ENCODE measurements at places on chromosomes 16 and 17.

- no peak for DNase-seq
Measured at GRCh38 chr17:45093444-45094110, 32.5 kb downstream of the NMT1 start.

DNA sequence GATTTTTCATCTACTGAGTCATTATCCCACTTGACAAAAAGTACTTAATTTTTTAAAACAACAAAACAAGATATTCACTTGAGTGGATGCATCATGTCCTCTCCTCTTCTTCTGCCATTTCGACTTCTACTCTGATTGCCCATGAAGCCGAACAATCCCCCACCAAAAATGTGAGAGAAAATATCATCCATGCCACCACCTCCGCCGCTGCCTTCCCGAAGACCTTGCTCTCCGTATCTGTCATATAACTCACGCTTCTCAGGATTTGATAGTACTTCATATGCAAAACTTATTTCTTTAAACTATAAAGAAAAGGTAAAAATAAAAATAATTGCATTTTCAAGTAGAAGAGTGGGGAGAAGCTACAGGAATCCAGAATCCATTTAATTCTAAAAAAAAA is 2.2 kb downstream of the DNAJA2 start:
- DNase-seq, result no peak

DNA sequence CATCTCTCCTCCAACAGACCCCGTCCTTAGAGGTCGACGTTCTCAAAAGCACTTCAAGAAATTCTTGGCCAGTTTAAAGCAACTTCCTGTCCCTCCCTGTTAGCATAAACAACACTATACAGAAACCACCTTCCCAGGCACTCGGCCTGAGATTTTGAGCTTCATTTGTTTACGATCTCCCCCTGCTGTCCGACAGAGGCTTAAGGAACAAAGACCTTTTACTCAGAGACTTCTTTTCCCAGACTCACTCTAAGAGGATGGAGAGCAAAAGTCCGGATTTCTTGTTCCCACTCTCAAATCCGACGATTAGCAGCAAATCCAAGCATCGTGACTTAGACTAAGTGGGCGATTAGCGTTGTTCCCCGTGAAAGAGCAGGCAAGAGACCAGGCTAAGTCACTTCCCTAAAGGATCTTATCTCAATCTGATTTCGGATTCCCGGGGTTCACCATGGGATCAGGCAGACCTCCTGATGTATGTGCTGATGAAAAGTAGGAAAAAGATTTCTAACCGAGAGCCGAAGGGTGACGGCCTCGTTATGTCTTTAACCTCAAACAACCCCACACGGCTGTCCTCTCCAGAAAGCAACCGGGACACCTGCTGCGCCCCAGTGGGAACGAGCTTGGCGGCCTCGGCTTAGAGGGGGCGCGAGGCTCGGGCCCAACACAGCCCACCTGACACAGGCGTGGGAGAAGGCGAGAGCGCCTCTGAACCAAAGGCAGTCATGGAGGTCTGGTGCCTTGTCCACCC is 598 bp downstream of the INPP5K start:
- peak; percentile 87 for DNase-seq

GRCh38 chr16:50584033-50584722 is 36.0 kb downstream of the NKD1 start:
- no peak for DNase-seq
